ENCODE measurements at places on chromosomes 5 and 9. TPM values are rescaled to one million over a fixed set of nuclear protein-coding genes. Genes with fewer than 3 reads are reported as not detected.

The MEGF10 gene
- 45.1 TPM for total RNA-seq

The BAG1 gene
- 55.3 TPM for total RNA-seq

The SLCO6A1 gene
- not detected for total RNA-seq

The GPR21 gene
- total RNA-seq: 0.58 TPM

The TTC33 gene
- 33.5 TPM for total RNA-seq

The CXCL14 gene
- 2.7 TPM for total RNA-seq

The PDE8B gene
- 4.5 TPM for total RNA-seq

The CTSV gene
- 0.14 TPM for total RNA-seq

The CD180 gene
- 2.3 TPM for total RNA-seq

The PFN3 gene
- not detected for total RNA-seq

The PSMB7 gene
- total RNA-seq: 427 TPM

DNA sequence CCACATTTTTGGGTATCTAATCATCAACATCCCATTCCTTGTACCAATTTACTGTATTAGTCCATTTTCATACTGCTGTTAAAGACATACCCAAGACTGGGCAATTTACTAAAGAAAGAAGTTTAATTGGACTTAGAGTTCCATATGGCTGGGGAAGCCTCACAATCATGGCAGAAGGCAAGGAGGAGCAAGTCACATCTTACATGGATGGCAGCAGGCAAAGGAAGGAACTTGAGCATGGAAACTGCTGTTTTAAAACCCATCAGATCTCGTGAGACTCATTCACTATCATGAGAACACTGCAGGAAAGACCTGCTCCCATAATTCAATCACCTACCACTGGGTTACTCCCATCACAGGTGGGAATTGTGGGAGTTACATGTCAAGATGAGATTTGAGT, 95.4 kb upstream of the SLCO6A1 start:
- no peak for DNase-seq
- H3K27ac ChIP-seq: no peak overlapping the region
- no peak overlapping the region for H3K4me3 ChIP-seq
- H3K36me3 ChIP-seq: no peaks in the 10 kb centered on the region
- no peaks in the 10 kb centered on the region for H3K27me3 ChIP-seq

DNA sequence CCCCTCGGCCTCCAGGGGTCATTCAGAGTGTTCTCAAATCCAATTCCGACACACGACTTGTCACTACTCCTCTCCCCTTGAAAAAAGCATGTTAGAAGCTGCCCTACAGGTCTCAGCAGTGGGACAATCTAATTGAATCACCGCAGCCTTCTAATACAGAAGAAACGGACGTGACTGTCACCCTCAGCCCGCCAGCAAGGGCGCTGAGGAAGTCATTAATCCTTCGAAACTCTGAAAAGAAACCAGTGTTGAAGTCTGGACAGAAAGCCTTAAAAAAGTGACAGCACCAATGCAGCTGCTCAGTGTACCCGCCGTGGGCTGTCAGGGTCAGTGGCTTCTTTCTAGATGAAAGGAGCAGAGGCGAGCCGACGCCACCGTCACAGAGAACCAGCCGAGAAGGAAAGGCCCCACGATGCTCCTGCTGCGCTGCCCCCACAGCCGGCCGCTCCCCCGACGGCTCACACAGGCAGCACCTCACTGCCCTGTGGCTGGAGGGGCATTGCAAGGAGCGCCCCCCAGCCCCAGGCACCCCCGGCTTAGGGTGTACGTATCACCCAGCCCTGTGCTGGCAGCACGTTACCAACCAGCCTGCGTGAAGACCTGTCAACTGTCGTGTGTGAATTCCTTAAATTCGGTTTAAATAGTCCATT, 5.7 kb downstream of the BRD3OS start:
- H3K4me1 ChIP-seq: peaks cover 5% of the 10 kb centered on the region
- peaks cover 68% of the 10 kb centered on the region for H3K36me3 ChIP-seq
- DNase-seq: peak; percentile 20
- H3K27me3 ChIP-seq: no peaks in the 10 kb centered on the region
- H3K27ac ChIP-seq: no peak overlapping the region

DNA sequence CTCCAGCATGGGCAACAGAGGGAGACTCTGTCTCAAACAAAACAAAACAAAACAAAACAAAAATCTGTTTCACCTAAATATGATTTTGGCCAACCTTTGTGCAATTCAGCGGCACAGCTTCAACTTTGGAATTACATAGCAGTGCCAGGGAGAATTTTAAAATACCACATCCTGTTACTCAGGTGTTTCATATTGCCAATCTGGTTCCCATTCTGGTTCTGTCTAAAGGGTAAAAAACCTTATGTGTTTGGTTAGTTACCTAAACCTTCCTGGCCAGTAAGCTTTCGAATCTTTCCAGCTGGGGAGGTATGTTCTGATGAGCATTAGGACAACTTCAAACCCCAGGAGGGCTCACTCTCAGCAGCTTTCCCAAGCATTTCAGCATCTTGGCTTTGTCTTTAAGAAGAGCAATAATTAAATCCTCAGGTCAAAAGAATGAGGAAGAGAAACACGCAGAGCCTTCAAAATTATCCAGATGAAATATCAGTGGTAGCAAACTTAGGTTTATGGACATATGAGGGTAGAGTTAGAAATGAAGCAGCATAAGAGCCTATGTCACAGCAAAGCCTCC, 2.7 kb downstream of the DAB2 start:
- peak overlapping the region; percentile 91 for H3K27ac ChIP-seq
- peaks cover 73% of the 10 kb centered on the region for H3K4me1 ChIP-seq
- peak overlapping the region; percentile 44 for H3K4me3 ChIP-seq
- H3K36me3 ChIP-seq: peaks cover 4% of the 10 kb centered on the region

DNA sequence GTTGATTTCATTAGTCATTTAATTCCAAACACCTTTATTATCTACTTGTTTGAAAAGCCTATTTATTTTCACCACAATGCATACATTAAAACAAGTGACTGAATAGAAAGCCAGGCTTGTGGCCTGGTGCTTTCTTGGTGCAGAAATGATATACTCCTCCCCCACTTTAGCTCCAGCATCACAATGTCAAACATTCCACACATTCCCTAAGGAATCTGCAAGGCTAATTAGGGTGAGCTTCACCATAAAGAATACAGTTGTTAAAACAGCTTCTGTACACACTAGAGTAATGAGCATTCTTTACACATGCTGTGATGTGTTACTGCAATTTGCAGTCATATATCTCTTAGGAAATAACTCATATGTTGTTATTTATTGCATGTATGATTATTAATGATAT, 705.7 kb downstream of the CETN3 start:
- DNase-seq: no peak
- no peak overlapping the region for H3K4me3 ChIP-seq
- no peaks in the 10 kb centered on the region for H3K36me3 ChIP-seq

DNA sequence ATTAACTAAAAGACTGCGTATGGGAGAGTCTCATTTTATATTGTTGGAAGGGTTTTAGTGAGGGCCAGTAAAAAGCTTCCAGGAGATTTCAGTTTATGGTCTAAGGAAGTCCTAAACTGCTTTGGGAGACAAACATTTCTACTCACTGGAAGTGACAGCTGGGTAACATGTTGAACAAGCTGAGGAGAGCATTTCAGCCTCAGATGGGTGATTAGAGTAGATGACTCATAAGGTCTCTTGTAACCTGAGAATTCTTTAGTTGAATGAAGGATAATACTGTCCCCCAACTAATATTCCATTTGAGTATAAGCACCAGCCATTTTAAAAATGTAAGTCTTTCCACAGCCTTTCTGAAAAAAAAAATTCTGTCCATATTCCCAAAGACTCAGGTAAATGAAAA, 218.0 kb upstream of the C9orf72 start:
- no peak for DNase-seq
- H3K27ac ChIP-seq: no peak overlapping the region
- H3K36me3 ChIP-seq: no peaks in the 10 kb centered on the region
- no peaks in the 10 kb centered on the region for H3K27me3 ChIP-seq

GRCh38 chr5:7397937-7398336, 2.0 kb downstream of the ADCY2 start:
- no peaks in the 10 kb centered on the region for H3K36me3 ChIP-seq
- H3K4me1 ChIP-seq: peaks cover 5% of the 10 kb centered on the region
- H3K27me3 ChIP-seq: peaks cover 18% of the 10 kb centered on the region
- no peak overlapping the region for H3K27ac ChIP-seq

DNA sequence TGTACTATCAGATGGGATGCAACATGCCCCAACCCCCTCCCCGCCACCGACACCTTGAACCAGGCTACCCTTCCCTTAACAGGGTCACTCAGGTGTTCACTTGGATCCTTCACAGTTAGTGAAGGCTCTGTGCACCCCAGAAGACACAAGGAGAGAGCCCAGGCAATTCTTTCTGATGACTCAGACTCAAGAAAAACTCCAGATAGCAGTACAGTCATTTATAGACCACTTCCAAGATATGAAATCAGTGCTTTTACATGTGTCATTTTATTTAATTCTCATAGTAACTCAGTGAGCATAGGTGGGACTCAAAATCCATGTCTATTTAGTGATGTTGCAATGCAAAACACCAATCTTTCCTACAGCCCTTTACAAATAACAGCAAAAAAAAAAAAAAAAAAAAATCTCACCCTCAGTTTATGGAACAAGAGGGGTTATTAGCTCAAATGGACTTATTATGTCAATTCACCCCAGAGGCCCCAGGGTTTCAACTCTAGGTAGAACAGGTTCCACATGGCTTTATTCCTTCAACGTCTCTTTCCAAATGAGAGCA, 71.9 kb downstream of the FOXD1 start:
- H3K36me3 ChIP-seq: no peaks in the 10 kb centered on the region
- peaks cover 47% of the 10 kb centered on the region for H3K27me3 ChIP-seq
- no peaks in the 10 kb centered on the region for H3K4me1 ChIP-seq
- DNase-seq: no peak
- no peak overlapping the region for H3K27ac ChIP-seq
- no peak overlapping the region for H3K4me3 ChIP-seq

GRCh38 chr5:123033157-123033671, 3.3 kb downstream of the PPIC start:
- no peaks in the 10 kb centered on the region for H3K36me3 ChIP-seq
- DNase-seq: no peak
- no peaks in the 10 kb centered on the region for H3K27me3 ChIP-seq
- no peak overlapping the region for H3K4me3 ChIP-seq
- H3K4me1 ChIP-seq: peaks cover 6% of the 10 kb centered on the region

DNA sequence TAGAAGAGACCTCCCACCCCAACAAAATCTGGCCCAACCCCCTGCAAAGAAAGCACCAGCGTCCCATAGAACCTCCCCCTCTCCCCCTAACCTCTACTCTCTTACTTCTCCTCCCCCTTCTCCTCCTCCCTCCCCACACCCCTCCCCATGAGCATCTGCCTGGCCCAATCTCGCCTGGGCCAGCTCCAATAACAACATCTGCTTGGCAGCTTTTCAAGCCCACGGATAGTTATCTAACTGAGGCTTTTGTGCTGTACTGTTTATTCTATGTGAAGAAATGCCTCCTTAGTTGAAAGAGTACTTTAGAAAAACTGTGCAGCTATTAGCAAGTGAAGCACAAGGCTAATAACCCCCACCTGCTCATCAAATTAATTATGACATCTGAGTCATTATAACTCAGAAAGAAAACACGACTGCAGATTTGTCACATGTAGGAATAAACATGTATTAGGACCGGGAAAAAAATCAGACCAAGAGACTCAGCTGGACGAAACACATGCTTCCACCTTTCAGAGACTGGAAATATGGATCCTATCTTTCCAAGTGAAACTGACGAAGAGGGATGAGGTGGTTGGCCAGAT, 42.8 kb downstream of the NFIB start:
- H3K27me3 ChIP-seq: no peaks in the 10 kb centered on the region
- no peak overlapping the region for H3K27ac ChIP-seq
- peaks cover 40% of the 10 kb centered on the region for H3K4me1 ChIP-seq
- DNase-seq: peak; percentile 71
- no peaks in the 10 kb centered on the region for H3K36me3 ChIP-seq

GRCh38 chr5:176632745-176633144, 2.3 kb downstream of the EIF4E1B start:
- no peak overlapping the region for H3K27ac ChIP-seq
- peaks cover 35% of the 10 kb centered on the region for H3K27me3 ChIP-seq
- H3K4me3 ChIP-seq: no peak overlapping the region
- H3K4me1 ChIP-seq: peaks cover 16% of the 10 kb centered on the region
- DNase-seq: no peak

GRCh38 chr5:116834796-116835515, 260.3 kb upstream of the SEMA6A start:
- H3K27ac ChIP-seq: no peak overlapping the region
- no peak overlapping the region for H3K4me3 ChIP-seq
- H3K4me1 ChIP-seq: no peaks in the 10 kb centered on the region
- no peaks in the 10 kb centered on the region for H3K36me3 ChIP-seq
- no peak for DNase-seq

DNA sequence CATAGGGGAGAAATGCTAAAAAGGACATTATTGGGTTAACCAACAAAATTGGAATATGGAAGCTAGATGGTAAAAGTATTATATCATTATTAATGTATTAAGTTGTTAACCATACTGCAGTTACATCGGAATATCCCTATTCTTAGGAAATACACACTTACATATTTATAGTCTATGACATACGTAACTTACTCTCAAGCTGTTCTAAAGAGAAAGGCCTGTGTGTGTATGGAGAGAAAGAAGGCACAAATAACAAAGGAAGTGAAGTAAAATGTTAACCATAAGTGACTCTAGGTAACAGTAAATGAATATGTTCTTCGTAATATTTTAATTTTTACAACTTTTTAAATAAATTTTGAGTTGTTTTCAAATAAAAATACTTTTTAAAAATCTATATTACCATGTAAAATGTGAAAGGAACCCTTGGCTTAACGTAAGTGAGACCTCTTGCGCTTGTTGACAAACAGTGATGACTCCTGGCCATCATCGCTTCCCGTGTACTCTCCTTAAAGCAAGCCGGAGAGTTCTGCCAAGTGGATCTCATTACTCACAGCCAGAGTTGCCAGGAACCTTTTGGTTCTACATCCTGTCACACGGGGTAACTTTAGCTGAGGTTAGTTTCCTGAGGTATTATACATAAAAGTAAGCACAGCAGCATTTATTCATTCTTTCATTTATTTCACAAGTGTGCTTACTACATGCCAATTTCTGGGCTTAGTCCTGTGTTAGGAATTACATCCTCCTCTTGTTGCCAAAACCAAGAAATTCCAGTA, 165.4 kb downstream of the EPB41L4A start:
- DNase-seq: peak; percentile 33
- H3K36me3 ChIP-seq: no peaks in the 10 kb centered on the region
- H3K4me1 ChIP-seq: no peaks in the 10 kb centered on the region

- no peak for DNase-seq
- H3K27me3 ChIP-seq: no peaks in the 10 kb centered on the region
- H3K4me1 ChIP-seq: no peaks in the 10 kb centered on the region
Observed at GRCh38 chr5:68352166-68352565, 136.6 kb downstream of the PIK3R1 start.

DNA sequence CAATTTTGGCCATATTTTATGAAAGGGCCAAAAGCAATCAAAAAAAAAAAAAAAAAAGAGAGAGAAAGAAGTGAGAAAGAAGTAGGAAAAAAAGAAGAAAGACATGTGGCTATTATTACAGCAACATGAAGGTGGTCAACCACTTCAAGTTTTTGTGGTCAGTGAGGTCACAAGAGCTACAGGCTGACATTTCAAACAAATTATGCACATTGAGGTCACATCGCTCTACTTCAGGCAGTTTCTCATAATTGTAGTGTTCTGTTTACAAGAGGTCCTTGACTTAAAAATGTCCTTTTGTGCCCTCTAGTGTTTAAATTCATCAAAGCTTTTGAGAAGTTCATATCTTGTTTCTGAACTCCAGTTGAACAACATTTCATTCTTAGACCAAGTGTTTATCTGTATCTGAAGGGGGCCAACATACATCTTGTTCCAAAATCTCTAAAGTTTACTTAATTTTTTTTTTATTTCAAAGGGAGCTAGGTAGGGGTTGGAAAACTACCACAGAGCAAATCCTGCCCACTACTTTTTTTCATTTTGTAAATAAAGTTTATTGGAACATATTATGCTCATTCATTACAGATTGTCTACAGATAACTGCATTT, 513.1 kb downstream of the PDE4D start:
- H3K36me3 ChIP-seq: no peaks in the 10 kb centered on the region
- H3K27me3 ChIP-seq: no peaks in the 10 kb centered on the region
- H3K4me1 ChIP-seq: no peaks in the 10 kb centered on the region
- no peak overlapping the region for H3K4me3 ChIP-seq
- H3K27ac ChIP-seq: no peak overlapping the region
